Hematopoietic multipotent progenitor cell treated with erythropoietin and hydrocortisone succinate and interleukin-3 and kit ligand, for 8 days (in vitro differentiated cells): ENCODE measurements at places on chromosomes 2 and 18.

- no peak for DNase-seq
These were observed 124.9 kb downstream of the ARHGAP15 start for GRCh38 chr2:143254110-143254509.

DNA sequence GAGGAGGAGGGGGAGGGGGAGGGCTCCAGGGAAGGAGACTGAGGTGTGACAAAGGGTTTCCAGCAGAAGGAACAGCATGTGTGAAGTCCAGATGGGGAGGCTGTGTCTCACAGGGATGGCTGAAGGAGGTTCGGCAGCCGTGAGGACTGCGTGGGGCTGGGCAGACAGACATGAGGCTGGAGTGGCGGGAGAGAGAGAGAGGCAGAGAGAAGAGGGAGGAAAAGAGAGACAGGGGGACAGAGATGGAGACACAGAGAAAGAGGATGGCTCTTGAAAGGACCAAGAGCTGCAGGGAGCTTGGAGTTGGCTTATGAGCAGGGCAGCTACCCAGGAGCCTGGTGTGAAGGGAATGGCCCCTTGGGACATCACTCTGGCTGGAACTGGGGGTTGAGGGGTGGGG is 138.9 kb upstream of the ASB18 start:
- DNase-seq, result no peak

GRCh38 chr2:70779911-70780545 is 10.4 kb downstream of the FIGLA start:
- no peak for DNase-seq

DNA sequence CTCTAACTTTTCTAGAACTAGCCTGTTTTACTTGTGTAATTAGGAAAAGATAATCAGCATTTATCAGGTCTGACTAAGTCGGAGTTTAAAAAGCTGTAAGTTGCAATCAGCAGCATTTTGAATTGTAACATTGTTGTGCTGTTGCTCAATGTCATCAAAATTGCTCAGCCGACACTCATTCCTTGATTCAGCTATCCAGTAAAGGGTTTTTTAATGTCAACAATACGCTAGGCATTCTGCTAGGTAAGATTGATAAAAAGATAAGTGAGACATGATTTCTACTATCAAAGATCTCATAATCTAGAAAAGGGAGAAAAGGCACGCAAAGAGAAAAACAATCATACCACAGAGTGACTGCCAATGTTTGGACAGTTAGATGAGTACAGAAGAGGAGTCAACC is 327.1 kb upstream of the CDH2 start:
- no peak for DNase-seq

DNA sequence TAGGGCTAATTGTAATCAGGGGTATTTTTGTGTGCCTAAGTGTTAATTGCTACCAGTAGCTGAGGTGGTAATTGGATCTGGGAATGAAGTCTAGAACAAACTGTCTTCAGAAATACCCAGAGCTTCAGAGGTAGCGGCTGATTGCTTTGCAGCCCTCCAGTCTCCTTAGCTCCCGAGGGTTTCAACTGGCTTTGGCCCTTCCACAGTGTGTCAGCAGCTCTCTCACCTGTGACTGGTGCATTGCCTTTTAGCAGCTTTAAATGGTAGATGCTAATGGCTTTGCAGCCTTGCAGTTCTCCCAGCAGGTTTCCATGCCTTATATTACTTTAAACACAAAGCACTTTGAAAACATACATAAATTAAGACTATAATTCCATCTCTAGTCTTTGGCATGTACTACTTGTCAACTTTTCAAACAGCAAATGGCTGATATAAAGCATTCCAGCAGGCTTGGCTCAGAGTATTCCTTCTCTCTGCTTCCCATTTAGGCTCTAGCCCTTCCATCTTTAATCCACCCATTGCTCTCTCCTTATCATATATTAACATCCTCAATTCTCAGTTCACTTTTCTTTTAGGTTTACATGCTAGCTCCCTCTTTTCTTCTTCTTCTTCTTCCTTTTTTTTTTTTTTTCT is 156.4 kb upstream of the GALNT13 start:
- no peak for DNase-seq

DNA sequence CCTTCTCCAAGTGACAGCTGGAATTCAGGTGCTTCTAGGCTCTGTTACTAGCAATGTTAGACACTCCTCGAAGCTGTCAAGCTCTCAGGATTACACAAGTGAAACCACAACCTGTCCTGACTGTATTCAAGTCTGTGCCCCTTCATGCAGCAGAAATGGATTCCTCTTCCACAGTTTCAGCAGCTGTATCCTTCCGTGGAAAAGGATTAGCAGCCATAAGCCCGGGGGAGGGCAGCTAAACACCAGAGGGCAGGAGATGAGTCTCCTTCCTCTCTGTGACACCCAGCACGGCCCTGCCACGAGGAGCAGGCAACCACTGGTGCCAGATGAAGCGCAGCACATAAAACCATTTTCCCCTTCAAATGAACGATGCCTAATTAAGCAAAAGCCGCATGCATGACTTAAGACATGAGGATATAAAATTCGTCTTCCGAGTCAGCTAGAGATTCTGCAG is 1.2 kb downstream of the ST3GAL5 start:
- peak; percentile 12 for DNase-seq

DNA sequence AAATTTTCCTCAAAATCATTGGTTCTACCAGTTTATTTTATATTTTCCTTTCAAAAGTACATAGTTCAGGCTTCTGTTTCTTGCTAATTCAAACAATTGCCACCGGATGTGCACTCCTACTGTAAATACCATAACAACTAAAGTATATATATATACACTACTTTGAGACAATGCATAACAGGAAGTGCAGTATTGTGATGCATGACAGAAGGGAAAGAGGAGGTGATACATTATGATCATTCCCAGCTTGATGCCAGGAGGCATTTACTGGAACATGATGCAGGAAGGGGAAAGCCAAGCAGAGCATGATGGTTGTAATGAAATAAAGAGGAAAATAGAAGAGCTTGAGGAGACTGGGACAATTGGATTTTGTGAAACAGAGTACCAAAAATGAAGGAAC is 215.2 kb upstream of the NT5C1B start:
- no peak for DNase-seq

DNA sequence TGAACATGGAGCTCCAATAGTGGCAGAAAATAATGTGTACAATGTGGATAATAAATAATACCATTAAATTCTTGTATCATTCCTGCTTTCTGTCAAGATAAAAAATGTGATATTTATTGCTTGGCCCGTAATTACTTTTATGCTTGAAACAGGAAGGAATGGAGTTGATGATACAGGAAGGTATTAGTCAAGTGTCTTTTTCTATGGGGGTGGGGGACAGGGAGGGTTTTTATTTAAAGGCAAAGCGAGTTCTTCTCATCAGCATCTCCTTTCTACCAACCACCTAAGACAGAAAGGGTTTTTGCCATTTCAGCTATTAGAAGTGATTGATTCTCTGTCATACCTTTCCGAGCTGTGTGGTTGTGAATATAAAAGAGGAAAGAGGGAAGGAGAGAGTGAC is 135.3 kb downstream of the DCC start:
- no peak for DNase-seq

DNA sequence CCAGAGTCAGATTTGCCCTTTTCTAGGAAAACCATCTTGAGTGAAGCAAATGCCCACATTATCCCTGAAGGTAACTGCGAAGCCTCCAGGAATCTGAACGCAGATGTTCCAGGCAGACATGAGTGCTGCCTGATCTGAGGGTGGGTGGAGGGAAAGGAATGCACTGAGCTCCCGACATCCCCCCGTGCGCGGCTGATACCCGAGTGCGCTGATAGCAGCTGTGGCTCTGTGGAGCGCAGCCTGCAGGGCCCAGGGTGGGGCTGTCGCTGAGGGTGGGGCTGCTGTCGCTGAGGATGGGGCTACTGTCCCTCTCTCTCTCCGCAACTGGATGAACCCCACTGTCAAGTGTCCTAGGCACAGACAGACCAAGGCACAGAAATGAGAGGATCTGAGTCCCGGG is 82.4 kb downstream of the GFPT1 start:
- DNase-seq, result no peak

DNA sequence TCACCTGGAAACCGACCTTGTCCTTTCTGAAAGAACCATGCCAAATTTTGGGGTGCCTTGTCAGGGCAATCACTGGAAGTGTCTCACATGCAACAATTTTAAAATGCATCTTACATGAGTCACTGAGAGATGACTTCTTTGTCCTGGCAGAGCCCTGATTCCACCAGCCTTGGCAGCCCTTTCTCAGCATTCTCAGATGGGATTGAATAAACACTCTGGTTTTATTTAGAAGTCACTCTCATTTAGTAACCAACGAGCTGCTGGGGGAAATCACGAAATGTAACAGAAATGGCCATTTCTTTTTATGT is 3.8 kb upstream of the ATP8B1 start:
- no peak for DNase-seq

GRCh38 chr18:26989842-26990241 is 124.3 kb upstream of the AQP4 start:
- no peak for DNase-seq

- DNase-seq, result no peak
These were observed 59.3 kb downstream of the WDR75 start for GRCh38 chr2:189500456-189501160.

DNA sequence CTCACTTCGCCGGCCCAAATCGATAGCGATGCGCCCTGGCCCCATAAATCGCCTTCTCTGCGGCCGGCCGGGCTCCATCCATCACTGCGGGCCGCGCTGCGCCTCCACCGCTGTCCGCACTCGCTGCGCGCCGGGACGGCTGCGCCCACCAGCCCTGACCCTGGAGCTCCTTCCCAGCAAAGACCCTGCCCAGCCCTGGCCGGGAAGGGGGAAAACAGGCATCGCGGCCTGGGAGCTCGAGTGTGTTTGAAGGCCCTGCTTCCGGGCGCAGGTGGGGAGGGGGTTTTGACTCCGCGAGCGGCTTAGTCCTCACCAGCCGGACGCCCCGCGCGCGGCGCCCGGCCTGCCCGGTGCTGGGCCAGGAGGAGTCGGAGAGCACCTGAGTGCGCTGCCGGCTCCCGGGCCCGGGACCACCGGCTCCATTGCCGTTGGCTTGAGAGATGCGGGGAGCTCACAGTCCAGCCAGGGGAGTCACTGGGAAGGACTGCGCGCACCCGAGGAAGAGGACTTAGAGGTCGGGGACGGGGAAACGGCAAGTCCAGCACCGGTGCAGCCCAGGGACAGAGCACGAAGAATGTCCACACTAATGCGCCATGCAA is 1.1 kb downstream of the PAX8 start:
- no peak for DNase-seq

DNA sequence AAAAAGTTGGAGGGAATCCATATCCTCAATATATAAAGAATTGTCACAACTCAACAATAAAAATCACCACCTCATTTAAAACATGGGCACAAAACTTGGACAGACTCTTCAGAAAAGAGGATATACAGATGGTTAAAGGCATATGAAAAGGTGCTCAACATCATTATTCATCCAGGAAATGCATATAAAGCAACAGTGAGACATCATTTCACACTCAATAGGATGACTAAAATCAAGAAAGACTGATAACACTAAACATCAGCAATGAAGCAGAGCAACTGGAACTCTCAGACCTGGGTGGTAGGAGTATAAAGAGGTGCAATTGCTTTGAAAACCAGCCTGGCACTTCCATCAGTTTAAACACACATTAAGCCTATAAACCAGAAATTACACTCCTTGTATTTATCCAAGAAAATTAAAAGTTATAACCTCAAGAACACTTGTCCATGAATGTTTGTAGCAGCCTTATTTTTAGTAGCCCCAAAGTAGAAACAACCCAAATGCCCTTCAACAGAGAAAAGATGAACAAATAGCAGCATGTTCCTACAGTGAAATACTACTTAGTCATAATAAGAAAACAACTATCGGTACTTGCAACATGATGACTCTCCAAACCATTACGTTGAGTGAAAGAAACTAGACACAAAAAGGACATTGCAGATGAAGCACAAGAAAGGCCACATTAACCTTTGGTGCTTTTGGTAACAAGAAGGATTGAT is 79.1 kb upstream of the TANC1 start:
- no peak for DNase-seq

DNA sequence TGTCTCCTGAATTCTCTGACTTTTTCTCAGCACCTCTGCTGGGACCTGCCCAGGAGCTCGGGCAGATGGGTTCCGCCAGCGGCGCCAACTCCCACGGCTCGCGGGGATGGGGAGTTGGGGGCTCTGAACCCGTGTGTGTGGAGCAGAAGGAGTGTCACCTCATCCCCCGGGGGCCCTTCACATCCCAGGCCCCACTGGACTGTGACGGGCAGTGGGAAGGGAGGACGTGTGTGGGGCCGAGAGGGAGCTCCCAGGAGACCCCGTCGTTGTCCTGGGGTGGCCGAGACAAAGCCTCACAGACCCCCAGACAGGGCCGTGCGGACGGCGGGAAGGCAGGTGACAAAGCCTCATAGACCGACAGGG is 130.0 kb upstream of the CTDP1 start:
- no peak for DNase-seq

DNA sequence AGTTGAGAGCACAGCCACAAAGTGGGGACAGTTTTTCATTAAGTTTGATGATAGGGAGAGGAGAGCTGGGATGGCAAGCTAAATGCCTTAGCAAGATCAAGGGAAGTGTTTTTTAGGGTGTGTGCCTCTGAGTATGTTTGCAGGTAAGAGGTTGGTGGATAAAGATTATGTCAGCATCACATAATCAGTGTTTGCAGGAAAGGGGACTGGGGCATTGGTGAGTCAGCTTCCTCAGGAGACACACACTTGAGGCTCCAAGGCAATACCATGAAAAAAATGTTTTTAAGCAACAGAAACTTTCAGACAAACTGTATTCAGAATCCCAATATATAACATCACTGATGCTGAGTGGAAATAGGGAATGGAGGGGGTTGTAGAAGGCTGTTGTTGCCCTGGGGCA is 25.4 kb upstream of the DTNB start:
- DNase-seq, result no peak

DNA sequence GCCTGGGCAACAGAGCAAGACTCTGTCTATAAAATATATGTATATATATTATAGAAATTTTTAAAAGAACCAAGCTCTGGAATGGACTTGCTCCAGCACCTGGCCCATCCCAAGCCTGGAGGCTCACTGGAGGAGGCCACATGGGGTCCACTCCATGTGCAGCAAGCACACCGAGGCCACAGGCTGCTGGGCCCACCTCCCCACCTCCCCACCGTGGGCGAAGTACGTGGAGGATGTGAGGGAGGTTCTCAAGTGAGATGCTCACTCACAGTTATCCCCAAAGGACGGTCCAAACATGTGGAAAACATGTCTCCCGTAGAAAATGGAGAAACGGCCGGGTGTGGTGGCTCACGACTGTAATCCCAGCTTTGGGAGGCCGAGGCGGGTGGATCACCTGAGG is 13.9 kb upstream of the RAB17 start:
- no peak for DNase-seq

DNA sequence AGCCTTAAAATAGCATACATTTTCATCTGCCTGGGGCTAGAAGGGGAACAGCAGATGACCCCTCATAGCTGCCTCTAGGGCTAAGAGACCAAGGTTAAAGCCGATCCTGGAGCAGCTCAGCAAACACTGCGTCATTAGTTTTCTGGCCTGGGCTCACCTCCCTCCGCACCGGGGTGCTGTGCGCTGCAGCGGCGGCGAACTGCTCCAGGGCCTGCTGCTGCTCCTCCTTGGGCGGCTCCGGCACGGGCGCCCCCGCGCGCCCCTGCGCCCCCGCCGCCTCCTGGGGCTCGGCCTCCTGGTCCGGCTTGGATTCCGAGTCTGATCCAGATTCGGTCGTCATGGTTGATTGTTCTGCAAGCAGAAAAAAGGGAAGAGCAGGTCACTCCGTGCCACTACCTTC is 55.0 kb downstream of the EPB41L3 start:
- no peak for DNase-seq
